Inflammatory macrophage (primary cell): ENCODE measurements at places on chromosomes 6 and 20.

DNA sequence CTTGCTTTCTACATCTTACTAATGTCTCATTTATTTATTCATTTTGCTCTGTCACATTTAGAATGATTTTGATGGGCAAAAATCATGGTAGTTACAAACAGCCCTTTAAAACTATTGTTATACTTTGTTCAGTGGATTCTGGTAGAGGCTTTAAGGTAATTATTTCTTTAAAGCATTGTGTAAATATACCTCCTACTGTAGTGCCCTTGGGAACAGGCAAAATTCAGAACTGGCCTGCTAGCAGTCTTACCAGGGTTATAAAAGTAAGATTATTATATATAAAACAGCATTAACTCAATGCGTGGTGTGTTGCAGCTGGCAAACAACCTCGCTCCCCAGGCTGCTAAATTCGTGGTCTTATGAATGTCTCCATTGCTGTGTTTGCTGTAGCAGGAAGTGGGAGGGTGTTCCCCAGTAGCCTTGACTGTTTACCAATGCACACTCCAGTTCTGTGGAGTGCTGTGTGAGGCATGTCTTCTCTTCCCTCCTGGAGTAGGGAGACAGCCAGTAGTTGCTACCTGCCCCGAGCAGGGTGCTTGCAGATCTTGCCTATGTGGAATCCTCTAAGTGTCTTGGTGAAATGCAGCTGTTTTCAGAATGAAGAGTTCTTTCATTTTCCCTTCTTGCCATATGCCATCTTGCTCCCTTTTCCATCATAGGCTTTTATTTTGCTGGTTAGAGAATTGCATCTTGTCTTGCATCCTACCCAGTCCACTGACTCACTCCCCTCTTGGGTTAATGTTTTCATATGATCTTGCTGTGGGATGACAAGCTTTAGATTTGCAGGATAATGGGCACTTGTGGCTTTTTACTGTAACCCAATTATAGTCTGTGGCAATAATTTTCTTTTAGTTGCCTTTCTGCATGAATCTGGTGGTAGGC is 45.3 kb downstream of the IGF2R start:
- no peak for DNase-seq

GRCh38 chr6:111844921-111845320 is 28.3 kb downstream of the FYN start:
- no peak for DNase-seq

GRCh38 chr20:56412949-56413348 is 889 bp downstream of the CASS4 start:
- DNase-seq: no peak

DNA sequence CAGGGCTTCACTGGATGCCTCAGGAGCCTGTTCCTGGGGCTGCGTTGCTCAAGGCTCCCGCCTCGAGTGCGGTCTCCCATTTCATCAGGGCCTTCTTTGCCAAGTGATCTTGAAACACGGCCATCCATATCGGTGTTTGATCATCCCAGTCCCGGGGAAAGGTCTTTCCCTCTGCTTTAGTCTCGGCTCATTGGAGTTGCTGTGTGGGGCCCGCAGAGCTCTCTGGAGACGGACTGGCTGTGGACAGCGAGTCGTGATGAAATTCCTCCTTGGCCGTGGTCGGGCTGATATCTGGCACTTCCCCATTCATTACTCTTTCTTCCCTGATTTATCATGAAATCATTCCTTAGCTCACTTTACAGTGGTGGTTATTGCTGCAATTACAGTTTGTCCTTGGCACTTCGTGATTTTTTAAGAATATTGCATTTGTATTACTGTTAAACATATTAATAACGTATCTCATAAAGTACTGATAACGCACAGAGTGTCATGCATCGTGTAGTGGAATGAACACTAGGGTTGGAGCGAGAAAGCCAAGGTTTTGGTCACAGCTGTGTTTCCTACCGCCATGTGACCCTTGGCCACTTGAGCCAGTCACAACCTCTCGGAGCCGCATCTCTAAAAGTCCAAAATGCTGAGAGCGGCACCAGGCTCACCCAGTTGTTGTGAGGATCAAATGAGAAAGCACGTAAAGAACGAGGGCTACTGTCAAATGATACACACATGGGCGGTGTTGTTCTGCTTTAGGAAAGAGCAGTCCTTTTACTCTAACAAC is 71.8 kb downstream of the MTHFD1L start:
- peak; percentile 27 for DNase-seq

DNA sequence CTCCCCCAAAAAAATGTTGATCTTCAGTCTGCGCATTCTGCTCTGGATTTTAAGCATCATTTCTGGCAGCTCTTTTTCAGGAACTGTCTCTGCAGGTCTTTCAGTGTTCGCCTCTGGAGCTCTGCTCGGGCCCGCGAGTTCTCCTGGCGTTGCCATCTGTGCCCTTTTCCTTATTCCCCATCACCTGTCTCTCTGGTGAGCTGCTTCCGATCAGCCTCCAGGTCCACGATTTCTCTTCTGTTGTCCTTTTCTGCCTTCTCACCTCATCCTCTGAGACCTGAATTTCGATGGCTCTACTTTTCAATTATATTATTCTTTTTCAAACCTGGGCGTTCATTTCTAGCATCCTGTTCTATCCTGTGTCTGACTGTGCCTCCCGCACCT is 590 bp upstream of the MAP1LC3A start:
- no peak for DNase-seq
